ENCODE measurements at places on chromosomes 5 and 9.

- no peak for DNase-seq
Measured at GRCh38 chr5:44225231-44226160, 163.7 kb downstream of the FGF10 start.

- no peak for DNase-seq
Measured at GRCh38 chr5:9512457-9512856, 33.4 kb downstream of the SEMA5A start.

GRCh38 chr5:150587856-150588595 lies 52.4 kb upstream of the SYNPO start:
- no peak for DNase-seq

DNA sequence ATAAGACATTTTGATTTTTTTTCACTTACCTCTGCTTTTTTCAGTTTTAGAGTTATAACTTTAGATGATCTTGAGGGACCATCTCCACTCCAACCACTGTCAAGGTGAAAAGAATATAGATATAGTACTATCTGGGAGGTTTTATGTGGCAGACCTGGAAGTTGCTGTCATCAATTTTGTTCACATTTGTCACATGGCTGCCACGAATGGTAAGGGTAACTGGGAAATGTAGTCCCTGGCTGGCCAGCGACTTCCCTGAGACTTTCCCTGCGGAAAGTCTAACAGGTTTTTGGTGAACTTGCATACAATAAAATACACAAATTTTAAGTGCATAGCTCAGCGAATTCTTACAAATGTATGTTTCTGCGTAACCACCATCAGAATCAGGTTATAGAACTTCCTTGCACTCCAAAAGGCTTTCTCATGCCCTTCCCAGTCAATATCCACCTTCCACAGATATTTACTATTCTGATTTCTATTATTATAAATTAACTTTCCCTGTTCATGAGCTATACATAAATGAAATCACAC lies 121.5 kb downstream of the MAT2B start:
- DNase-seq = no peak

DNA sequence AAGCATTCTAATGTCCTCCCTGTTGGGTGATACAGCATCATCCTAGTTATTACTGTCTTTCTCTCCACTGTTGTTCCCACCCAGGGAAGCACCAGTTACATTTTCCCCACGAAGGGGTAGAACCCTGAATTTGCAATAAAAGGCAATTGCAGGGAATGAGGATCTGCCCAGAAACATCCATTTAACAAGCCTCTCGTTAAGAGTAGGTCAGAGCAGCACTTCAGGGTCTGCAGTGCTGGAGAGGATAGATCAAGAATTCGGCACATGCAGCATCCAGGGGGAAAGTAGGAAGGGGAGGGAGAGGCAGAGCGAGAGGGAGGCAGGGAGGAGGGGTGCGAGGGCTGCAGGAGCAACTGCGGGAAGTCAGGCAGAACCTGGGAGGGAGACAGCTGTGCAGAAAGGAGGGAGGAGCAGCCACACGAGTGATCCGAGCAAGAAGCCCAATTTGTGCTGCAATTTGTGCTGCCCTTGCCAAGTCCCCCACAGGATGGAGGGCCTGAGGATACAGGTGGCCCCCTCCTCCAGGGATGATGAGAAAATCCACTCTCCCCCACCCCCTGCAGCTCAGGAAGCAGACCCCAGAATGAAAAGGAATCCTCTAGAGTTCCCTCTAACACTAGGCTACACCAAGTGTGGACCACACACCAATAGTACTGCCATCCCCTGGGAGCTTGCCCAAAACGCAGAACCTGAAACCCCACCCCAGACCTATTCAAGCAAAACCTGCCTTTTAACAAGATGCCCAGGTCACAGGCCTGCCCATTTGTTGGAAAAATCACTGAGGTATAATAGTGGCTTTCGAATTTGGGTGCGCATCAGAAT lies 62.2 kb downstream of the EPB41L4B start:
- no peak for DNase-seq

Data from 8988T (cell line).